NCI-H510A (cell line): ENCODE measurements at places on chromosomes 3 and 15.
A peak's percentile ranks its signal among the peaks of the same experiment; 100 is the strongest.

- DNase-seq = peak; percentile 57
Observed at GRCh38 chr15:28919201-28919635, 33.4 kb downstream of the APBA2 start.

- no peak for DNase-seq
Observed at GRCh38 chr15:63446255-63446654, 58.1 kb upstream of the USP3 start.

- DNase-seq = no peak
Observed at GRCh38 chr15:89141885-89142284, 53.6 kb downstream of the ABHD2 start.

DNA sequence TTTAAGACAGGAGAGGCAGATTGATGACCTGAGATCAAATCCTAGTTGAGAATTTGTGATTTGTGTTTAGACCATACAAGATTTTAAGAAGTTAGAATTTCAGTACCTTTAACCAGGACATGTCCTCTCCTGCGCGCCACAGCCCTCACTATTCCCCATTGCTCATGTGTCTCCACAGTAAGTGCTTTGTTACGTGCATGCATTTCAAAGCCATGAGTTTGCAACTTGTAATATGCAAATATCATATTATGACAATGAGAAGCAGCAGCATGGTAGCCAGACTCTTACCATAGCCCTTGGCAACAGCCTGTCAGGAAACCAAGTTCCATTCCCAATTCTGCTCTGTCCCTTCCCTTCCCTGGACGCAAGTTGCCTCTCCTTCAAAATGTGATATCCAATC lies 73.3 kb upstream of the ATP13A5 start:
- no peak for DNase-seq

DNA sequence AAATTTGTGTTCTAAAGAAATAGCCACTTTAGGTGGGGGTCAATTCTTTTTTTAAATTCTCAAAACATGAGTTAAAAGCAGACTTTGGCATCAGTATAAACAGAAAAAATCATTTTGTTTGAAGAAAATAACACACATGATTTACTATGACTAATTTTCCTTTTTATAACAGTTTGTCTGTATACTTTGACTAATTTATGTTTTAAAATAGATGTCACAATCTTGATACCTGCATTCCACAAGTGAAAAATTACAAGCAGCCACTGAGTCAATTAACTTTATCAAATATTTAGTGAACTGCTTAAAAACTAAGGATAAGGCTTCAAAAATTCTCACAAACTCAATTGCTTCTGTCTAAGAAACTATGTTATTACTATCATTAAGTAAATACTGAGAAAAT lies 235.0 kb downstream of the TBC1D5 start:
- no peak for DNase-seq

- no peak for DNase-seq
Observed at GRCh38 chr15:72445426-72445825, 28.7 kb upstream of the ARIH1 start.

DNA sequence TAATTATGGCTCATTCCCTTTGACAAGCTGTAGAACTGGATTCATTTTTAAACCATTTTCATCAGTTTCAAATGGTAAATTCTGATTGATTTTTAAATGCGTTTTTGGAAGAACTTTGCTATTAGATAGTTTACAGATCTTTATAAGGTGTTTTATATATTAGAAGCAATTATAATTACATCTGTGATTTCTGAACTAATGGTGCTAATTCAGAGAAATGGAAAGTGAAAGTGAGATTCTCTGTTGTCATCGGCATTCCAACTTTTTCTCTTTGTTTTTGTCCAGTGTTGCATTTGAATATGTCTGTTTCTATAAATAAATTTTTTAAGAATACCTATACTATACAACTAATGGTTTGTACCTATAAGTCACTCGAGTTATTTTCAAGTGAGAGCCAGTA lies 62.7 kb downstream of the PXYLP1 start:
- DNase-seq = no peak

GRCh38 chr15:49715211-49715610 lies 94.4 kb downstream of the DTWD1 start:
- DNase-seq = no peak

- DNase-seq = no peak
Observed at GRCh38 chr15:83208367-83208661, 691 bp upstream of the HDGFL3 start.

DNA sequence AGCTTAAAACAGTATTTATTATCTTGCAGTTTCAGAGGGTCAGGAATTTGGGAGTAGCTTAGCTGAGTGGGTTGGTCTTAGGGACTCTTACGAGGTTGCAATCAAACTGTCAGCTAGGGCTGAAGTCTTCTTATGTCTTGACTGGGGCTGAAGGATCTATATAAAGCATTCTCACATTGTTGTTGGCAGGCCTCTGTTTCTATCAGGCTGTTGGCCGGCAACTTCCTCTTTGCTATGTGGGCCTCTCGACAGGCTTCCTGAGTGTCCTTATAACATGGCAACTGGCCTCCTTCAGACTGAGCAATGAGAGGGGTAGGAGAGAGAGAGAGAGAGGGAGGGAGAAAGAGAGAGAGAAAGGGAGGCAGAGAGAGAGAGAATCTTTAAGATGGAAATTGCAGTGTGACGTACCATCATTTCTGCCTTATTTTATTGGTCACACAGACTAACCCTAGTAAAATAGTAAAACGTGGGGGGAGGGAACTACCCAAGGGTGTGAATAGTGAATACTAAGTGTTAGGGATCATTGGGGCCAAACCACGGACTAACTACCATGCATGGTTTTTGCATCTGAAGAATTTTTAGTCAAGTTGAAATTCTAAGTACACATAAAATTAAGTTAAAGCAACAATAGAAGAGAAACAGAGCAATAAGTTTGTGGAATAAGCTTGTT lies 16.1 kb downstream of the FGF7 start:
- DNase-seq = no peak

DNA sequence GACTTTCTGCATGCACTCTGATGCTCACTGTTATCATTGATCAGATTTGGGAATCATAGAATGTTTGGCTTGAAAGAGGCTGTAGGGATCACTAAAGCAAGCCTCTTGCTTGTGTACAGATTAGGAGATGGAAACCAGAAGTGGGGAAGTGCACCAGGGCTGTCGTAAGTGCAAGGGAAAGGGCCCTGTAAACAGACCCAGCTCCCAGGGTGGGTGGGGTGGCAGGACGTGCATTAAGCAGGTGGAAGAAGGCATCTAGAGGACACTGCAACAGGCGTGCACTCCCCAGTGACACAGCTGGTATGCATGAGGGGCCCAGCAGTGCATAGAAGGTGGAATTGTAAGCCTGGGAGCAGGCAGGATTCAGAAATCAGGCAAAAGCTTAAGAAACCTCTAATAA lies 58.0 kb upstream of the SLC7A14 start:
- DNase-seq = no peak

DNA sequence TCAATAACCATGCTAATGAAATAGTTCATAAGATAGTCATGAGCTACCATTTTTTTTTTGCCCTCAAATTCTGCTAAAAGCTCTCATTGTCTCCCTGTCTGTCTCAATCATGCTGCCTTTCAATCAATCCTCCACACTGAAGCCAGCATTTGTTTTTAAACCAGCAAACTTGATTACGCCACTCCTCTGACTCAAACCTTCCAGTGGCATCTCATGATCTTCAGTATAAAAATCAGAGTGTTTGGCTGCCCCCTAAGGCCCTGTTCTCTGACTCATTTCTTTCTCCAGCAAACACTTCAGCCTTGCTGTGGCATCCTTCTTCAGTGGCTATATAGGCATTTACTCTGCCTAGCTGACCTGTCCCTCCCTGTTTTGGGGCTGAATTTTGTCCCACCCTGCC lies 36.0 kb upstream of the EOMES start:
- no peak for DNase-seq

DNA sequence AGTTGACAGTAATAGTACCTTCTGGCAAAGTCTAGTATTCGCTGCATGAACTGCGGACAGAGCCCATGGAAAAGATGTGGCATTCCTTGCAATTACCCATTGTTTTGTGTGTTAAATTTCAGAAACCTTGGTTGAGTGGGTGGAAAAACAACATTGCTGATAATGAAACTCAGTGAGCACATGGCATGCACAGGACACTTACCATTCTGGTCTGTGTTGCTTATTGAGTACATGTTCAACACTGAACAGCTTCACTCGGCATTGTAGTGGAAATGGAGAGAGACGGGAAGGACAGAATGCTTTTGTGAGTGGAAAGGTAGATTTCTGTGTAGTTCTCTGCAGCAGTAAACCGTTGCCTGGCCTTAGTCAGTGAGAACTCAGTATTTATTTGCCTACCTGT lies 165.3 kb downstream of the FNDC3B start:
- DNase-seq = no peak

- no peak for DNase-seq
Observed at GRCh38 chr3:183638101-183638852, 2.9 kb downstream of the KLHL24 start.

DNA sequence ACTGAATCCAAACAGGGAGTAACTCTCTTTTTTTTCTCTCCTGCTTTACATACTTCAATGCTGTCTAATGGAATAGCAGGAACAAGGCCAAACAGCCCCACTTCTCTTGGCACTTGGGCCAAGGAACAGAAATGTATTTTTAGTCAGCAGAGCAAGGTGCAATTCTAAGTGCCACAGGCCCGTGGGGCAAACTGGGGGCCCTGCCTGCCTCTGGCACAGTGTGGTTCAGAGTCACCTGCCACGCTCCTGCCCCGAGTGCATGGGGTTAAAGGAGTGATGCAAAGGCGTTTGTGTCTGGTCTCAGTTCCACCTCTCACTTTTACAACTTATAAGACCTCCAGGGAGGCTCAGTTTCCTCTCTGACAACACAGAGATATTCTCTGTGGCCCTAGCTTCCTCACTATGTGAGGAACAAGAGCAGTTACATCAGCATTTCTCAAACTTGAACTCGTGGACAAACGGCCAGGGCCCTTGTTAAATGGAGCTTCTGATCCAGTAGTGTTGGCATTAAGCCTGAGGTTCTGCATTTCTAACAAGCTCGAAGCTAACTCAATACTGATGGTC lies 51.3 kb downstream of the LRIG1 start:
- DNase-seq = no peak

- no peak for DNase-seq
Observed at GRCh38 chr15:45481135-45481534, 41.4 kb downstream of the SLC30A4 start.

DNA sequence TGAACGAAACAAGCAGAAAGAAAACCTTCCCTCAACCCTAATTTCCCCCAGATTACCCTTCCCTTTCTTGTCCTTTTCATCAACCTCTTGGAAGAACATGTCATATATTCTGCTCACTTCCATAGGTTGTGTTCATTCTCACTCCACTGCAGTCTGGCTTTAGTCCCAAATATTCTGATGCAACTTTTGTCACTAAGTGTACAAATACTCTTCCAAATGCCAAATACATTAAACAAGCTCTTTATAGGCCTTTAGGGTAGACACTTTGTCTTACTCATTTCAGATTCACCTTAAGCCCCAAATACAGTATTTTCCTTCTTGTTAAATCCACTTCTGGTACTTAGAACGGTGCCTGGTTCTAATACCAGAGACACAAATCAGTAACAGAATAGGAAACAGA lies 406.5 kb upstream of the CDIN1 start:
- no peak for DNase-seq

DNA sequence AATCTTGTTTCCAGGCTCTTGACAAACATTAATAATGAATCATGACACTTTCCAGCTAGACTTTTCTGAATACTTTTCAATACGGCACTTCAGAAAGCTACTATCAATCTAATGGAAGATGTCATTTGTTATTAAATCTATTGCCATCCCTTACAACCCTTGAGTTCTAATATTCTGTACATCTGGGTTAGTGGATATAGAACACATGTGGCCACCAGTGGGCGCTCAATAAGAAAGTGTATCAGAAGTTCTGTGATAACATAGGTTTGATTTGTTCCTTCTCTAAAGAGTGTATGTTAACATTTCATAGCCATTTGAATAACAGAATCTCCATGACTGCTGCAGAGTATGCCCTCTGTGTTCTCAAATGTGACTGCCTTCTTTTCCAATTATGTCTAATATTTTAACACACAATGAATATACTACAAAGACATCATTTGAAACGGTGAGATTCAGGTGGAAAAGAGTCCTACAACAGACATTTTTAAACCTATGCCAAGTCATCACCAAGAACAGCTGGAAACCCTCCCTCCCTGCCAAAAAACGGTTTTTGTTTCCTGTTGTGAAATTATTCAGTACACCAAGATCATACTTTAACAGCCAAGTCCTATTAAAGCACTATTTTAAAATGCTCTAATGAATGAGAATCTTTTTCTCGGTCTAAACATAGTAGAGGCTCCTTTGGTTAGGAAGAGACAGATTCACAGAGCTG lies 22.2 kb downstream of the ALDH1A2 start:
- DNase-seq = no peak

GRCh38 chr3:51961602-51962569 lies 5.4 kb downstream of the PCBP4 start:
- no peak for DNase-seq

GRCh38 chr15:43975326-43975725 lies 148.5 kb downstream of the WDR76 start:
- DNase-seq = no peak

DNA sequence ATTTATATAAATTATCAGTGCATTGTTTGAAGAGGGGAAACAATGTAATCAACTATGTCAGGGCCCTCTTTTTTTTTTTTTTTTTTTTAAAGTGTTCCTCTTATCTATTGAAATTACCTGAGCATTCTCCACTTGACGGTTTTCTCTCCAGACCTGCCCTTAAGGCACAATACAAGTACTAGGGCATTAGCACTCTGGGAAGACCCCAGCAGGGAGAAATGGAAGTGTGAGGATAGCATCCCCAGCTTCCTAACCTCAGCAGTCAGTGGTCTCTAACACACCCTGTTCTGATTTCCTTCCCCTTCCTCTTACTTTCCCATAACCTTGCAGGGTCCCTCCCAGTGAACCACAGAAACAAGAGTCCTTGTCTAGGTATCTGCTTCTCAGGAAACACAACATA lies 458.3 kb upstream of the ARL6 start:
- no peak for DNase-seq

DNA sequence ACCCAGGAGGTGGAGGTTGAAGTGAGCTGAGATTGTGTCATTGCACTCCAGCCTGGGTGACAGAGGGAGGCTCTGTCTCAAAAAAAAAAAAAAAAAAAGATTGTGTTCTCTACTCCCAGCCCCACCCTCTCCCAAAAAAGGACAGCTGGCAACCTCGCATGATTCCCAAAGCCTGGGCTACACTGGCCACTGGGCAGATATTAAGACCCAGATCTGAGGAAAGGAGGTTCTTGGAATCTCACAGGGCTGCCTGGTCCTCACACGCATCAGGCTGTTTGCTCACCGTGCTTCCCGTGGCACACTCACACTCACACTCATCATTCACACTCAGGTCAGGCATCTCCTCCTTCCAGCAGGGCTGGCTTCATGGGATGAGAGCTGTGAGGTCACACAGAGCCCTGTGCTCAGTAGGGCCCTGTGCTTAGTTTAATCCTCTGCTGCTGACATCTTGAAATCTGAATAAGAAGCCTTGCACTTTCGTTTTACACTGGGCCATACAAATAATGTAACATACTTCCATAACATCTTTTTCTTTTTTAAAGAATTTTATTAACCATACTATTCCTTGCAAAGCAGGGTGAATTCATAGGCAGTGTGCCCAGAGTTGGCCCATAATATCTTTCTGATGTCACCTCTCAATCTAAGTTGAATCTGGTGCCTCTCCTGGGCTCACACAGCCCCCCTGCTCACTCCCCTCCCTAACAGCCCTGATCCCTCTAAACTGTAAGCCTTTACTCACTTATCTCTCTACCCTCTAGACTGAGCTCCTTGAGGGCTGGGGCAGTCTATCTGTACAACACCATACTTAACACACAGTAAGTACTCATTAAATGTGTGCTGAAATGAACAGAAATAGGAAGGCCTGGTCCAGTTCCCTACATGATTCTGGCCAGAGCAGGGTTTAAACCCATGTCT lies 50.2 kb upstream of the C15orf39 start:
- DNase-seq = no peak

- DNase-seq = no peak
Observed at GRCh38 chr15:73082812-73083211, 30.5 kb downstream of the NEO1 start.
